ENCODE measurements at places on chromosomes 2 and 18.

GRCh38 chr2:156687715-156688114 is 251.5 kb downstream of the GPD2 start:
- DNase-seq = no peak

DNA sequence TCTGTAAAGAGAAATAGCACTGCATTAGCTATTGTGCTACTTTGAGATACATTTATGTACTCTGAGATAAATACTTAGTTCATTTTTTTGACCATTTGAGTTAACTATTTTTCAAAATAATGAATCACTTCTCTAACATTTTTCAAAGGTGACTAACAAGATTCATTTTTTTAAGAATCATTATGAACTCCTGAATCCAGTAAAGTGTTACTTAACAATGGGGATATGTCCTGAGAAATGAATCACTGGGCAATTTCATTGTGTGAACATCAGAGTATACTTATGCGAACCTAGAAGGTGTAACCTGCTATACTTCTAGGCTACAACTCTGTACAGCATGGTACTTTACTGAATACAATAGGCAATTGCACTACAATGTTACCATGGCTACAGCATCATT is 355.8 kb downstream of the ARL6IP6 start:
- DNase-seq = no peak

GRCh38 chr2:96547731-96548171 is 11.2 kb downstream of the ARID5A start:
- no peak for DNase-seq

GRCh38 chr2:217399291-217399690 is 539.4 kb upstream of the TNP1 start:
- DNase-seq = no peak

DNA sequence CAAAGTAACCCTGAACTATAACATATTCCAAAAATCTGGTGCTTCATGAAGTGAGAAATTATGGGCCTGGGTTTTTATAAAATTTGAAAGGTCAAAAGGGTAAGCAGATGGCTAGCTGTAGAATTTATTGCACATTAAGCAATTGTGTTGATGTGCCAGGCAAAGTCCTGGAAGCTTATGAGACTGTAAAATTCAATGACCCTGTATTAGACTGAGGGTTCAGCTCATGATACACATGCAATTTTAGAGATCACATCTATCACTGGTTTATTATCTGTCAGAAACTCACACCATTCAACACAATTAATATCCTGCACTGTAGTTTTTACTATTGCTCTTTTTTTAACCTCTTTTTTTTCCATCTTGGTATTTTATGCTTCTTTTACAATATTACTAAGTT is 1162.6 kb upstream of the SLC39A10 start:
- no peak for DNase-seq

DNA sequence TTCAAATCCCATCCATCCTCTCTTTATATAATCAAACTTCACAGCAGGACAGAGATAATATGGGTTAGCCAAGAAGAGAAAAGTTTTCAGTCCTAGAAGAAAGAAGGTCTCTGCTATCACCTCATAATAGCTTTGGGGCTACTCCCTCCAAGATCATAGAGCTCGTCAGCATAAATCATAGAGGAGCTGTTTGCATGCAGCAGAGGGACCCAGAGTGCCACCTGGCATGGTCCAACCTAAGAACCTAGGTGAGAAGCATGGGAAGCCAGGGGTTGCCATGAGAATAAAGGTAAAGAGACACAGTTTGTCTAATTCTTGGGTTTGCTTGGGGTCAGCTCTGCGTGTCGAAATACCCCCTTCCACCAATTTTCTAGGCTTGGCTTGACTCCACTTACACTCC is 87.1 kb upstream of the CYP1B1 start:
- DNase-seq = no peak

Data from stimulated activated CD4-positive, alpha-beta T cell treated with anti-CD3 and anti-CD28 coated beads, Interleukin-2, amount 100 ng/mL, for 24 hours (primary cell).